ENCODE measurements at places on chromosomes 7 and 10.

- DNase-seq, result no peak
Measured at GRCh38 chr7:151307536-151307935, 34.1 kb upstream of the NUB1 start.

- DNase-seq, result no peak
Measured at GRCh38 chr7:75725306-75725705, 13.4 kb downstream of the HIP1 start.

- no peak for DNase-seq
Measured at GRCh38 chr7:158101821-158102450, 485.7 kb downstream of the PTPRN2 start.

- DNase-seq, result no peak
Measured at GRCh38 chr7:30859940-30860496, 51.6 kb upstream of the AQP1 start.

- DNase-seq, result no peak
Measured at GRCh38 chr7:121116396-121116795, 127.9 kb downstream of the CPED1 start.

GRCh38 chr10:47339759-47340607 is 8.2 kb upstream of the RBP3 start:
- DNase-seq, result no peak

GRCh38 chr10:91621483-91622113 is 11.3 kb downstream of the PPP1R3C start:
- no peak for DNase-seq

GRCh38 chr7:33959676-33960075 is 54.3 kb downstream of the BMPER start:
- no peak for DNase-seq

DNA sequence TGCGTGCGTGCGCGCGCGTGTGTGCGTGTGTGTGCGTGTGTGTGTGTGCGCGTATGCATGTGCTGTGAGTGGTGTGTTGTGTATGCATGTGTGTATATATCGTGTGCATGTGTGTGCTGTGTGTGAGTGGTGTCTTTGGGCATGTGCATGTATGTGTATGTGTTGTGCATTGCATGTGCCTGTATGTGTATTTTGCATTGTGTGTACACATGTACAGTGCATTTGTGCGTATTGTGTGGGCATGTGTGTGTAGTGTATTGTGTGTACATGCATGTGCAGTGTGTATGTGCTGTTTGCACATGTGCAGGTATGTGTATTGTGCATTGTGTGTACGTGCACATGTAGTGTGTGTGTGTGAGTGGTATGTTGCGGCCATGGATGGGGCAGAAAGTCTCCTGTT is 6.0 kb upstream of the DPYSL4 start:
- no peak for DNase-seq

DNA sequence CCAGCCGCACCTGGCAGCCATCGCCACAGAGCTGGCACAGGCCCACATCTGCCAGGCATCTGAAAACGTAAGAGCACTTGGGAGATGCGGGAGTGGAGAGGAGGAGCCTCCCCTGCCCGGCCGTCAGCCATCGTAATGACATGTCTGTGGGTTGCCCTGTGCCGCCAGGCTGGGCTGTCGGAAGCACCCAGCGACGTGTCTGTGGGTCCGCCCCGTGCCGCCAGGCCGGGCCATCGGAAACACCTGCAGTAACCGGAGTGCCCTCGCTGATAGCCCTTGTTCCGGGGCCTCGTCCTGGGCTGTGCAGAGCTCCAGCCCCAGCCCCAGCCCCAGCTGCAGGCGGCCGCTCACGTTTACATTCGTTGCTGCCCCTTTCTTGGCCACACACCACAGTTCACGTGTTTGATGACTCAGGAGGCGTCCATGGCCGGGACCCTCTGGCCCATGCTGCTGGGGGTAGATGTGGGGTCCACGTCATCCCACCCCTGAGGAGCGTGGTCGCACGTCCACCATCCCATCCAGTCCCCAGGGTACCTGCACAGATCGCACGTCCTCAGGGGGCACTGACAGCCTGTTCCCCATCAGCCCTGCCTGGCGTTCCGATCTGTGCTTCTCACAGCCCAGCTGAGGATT is 30.0 kb upstream of the PRKAR1B start:
- DNase-seq, result no peak

GRCh38 chr7:15326044-15326644 is 235.7 kb downstream of the AGMO start:
- no peak for DNase-seq
